ENCODE measurements at places on chromosomes 5 and 9.

GRCh38 chr9:89802781-89803355 lies 198.1 kb downstream of the GADD45G start:
- no peak for DNase-seq

GRCh38 chr5:135565725-135566421 lies 12.9 kb downstream of the CXCL14 start:
- DNase-seq, result no peak

- DNase-seq, result no peak
Measured at GRCh38 chr5:16137177-16137576, 42.4 kb downstream of the MARCHF11 start.

DNA sequence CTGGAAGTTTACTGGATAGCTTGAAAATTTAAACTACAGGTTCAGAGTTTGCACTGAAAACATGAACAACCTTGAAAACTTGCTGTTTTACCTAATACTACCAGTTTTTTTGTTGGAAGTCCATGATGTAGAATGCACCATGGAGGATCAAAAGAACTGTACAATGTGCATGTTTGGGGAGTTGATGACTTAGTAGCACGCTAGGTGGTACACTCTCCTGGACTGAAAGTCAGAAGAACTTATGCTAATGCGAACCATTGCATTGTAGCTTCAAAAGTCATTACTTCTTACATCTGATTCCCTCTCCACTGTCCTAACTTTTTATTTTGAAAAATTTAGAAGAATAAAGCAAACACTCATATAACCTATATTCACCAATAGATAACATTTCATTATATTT lies 211.0 kb downstream of the OSTF1 start:
- no peak for DNase-seq

DNA sequence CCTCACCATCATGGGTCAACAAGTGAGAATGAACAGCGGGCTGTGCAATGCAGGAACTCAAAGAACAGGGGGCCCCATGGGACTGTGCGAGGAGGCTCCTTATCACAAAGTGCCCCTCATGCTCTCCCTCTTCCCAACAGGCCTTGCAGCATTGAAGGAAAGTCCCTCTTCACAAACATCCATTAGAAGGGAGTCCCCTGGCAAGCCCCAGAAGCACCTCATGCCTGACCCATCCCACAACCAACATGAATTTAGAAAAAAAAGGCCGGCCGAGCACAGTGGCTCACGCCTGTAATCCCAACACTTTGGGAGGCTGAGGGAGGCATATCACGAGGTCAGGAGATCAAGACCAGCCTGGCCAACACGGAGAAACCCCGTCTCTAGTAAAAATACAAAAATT lies 122.6 kb upstream of the FSTL4 start:
- no peak for DNase-seq

GRCh38 chr5:24497145-24497544 lies 147.6 kb downstream of the CDH10 start:
- DNase-seq, result no peak

GRCh38 chr5:77751328-77752023 lies 24.7 kb downstream of the TBCA start:
- no peak for DNase-seq

DNA sequence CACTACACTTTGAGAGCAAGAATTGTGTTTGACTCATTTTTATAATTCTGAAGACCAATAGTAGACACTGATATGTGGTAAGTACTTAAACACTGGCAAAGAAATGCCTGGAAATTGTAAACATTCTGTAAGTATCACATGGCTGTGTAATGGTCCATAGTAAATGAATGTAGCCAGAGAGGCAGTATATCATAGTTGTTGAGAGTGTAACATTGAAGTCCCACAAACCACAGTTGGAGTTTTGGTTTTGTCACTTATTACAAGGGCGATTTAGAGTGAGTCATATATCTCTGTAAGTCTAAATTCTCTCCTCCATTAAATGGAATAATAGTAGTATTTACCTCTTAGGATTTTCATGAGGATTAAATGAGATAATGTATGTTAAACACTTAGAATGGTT lies 181.1 kb upstream of the MEF2C start:
- DNase-seq, result no peak

DNA sequence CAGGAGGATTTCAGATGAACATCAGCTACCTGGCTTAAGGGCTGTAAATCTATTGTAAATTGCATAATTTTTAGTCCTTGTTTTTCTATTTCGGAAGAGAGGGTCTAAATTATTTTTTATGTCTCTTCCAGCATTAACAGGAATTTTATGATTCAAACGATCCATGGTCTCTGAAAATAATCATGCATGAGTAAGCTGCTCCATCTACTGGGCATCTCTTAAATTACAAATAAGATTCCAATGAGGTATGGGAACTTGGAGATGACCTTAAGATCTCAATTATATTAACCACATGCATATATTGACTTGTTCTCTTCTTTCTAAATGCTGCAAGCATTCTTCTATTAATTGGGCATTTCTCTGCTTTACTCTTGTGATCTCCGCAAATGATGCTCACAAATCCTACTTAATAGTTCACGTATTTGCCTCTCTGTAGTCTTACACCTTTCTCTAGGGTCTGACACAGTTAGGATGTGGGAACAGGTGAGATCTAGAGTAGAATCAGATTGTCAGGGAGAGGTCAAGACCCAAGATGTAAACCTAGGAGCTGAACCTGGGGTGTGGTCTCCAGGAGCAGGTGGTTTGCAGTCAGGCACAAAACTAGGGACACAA lies 86.9 kb downstream of the NUDT12 start:
- DNase-seq, result no peak

GRCh38 chr5:167798448-167798847 lies 493.0 kb upstream of the WWC1 start:
- DNase-seq, result no peak

GRCh38 chr5:83837265-83837907 lies 116.7 kb upstream of the HAPLN1 start:
- DNase-seq, result no peak

DNA sequence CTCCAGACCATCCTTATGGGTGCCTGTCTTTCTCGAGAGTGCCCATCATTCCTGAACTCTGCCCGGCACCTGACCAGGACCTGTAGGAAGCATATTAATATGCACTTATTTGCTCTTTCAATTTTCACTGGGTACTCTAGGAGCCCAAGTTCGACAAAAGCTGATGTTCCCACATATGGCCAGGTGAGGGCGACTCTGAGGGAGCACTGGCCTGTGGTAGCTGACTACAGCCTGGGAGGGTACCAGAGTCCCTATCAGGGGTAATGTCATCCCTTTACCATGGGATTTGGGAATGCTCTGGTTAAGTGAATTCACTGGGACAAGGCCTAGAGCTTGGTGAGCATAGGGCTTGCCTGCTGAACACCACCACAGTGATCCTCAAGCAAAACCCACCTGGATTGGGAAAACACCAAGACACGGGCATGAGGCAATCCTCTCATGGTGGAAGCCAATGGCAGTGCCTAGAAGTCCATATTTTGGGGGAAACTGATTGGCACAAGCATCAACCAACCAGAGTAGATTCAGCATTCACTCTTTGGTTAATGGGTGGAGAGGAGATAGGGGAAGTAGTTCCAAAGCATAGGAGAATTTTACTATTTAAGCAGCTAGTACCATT lies 112.2 kb downstream of the MTX3 start:
- no peak for DNase-seq

DNA sequence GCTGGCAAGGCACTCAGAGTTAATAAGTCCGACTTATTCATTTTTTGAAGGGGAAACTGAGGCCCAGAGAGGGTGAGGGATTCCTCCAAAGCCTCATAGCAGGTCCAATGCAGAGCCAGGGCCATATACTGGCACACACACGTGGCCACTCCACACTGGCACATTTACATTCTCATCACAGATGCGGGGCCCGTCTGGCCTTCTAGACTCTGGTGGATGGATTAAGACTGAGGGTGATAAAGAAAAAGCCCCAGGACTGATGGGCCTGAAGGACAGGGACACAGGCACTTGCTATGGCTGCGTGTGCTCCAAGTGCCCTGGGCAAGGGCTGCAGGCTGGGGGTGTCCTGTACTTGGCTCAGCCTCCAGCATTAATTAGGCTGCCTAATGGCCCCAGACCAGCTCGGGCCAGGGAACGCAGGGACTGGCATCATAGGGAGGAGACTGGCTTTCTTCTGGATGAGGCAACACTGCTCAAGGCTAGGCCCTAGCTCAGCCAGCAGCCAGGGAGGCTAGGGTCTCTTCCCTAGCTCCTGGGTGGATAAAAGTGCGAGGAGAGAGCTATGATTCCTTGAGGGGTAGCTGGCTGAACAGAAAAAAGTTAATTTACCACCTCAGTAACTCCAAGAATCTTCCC lies 28.5 kb upstream of the CSF1R start:
- DNase-seq, result no peak

DNA sequence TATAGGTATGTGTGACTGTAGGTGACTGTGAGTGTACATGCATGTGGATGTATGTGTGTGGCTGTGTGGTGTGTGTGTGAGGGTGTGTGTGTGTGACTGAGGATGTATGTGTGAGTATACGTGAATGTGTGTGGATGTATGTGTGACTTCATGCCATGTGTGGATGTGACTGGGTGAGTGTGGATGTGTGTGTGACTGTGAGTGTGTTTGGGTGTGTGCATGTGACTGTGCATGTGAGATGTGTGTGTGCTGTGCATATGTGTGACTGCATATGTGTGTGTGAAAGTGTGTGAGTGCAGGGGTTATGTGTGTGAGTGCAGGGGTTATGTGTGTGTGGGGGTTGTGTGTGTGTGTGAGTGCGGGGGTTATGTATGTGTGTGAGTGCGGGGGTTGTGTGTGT lies 42.3 kb downstream of the RXRA start:
- no peak for DNase-seq

- DNase-seq, result no peak
Measured at GRCh38 chr9:3980212-3980611, 319.7 kb downstream of the GLIS3 start.

Measured in HS-5 (cell line).